ENCODE measurements at places on chromosomes 5 and 9. TPM values are rescaled to one million over a fixed set of nuclear protein-coding genes. Genes with fewer than 3 reads are reported as not detected.

GRCh38 chr5:160935776-160936175 lies 83.8 kb upstream of the ATP10B start:
- no peaks in the 10 kb centered on the region for H3K36me3 ChIP-seq
- no peaks in the 10 kb centered on the region for H3K27me3 ChIP-seq
- H3K4me3 ChIP-seq: no peak overlapping the region
- H3K4me1 ChIP-seq: no peaks in the 10 kb centered on the region
- H3K27ac ChIP-seq: no peak overlapping the region

DNA sequence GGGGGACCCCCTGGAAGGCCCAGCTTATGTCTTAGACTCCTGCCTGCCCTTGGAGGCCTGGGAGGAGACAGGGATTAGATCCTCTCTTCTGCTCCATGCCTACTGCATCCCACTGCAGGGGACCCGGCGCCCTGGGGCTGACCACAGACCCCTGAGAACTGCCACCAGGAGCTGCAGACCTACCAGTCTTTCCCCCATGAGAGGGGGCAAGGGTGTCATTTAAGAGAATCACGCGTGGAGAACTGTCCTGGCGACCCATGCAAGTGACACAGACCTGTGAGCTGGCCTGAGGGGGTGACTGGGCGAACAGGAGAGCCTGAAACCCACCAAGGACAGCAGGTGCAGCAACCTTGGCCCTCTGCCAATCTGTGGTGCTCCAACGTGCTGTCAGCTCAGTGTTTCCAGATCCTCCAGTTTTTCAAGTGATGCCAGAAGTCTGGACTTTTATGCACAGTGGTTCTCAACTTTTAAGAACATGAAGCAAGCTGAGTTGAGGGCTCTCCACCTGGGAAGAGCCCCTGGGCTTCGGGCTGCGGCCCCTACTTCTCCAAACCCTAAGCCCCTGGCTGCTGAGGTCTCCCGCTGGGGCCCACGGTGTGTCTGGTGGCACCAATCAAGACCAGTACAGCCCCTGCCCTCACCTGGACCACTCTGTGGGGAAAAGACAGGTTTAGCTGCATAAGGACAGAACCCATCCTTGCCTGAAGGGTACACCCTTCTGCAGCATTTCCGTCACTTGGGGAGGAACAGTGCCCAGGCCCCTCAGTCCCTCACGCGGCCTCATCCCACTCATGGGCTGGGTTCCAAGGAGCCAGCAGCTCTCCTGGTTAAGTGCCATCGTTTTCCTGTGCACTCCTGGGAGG lies 18.2 kb downstream of the GFPT2 start:
- no peaks in the 10 kb centered on the region for H3K27me3 ChIP-seq
- peak; percentile 28 for DNase-seq
- peaks cover 54% of the 10 kb centered on the region for H3K36me3 ChIP-seq
- no peak overlapping the region for H3K4me3 ChIP-seq

- DNase-seq: no peak
- no peaks in the 10 kb centered on the region for H3K36me3 ChIP-seq
- H3K4me1 ChIP-seq: peaks cover 8% of the 10 kb centered on the region
- H3K4me3 ChIP-seq: no peak overlapping the region
Measured at GRCh38 chr5:10668697-10669096, 92.3 kb downstream of the DAP start.

DNA sequence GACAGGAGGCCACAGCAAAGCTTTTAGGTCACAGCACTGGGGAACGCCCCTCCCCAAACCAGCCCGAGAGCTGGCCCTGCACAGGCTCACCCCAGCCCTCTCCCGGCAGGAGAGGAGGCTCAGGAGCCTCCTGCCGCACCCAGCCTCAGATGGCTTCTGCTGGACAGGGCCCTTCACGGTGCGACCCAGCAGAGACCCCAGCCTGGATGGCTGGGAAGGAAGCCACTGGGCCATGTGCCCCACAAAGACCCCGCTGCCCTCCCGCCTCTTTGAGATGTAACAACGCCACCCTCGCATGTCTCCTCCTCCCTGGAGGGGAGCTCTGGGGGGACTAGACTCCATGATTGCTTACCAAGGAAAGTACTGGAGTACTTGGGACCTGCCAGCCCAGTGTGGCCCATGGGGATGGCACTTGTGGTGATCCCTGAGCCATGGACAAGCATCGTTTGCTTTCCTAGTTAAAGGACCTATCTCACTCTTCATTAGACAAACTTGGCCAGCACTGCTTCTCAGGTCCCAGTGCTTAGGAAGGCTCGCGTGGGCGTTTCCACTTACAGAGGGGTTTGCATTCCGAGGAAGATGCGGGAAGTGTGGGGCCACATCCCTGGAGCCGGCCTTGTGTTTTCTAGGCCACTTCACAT lies 9.0 kb downstream of the MYMK start:
- no peak overlapping the region for H3K4me3 ChIP-seq
- no peak for DNase-seq
- H3K27ac ChIP-seq: no peak overlapping the region
- no peaks in the 10 kb centered on the region for H3K36me3 ChIP-seq
- H3K4me1 ChIP-seq: no peaks in the 10 kb centered on the region

- H3K27ac ChIP-seq: no peak overlapping the region
- H3K36me3 ChIP-seq: no peaks in the 10 kb centered on the region
- H3K4me3 ChIP-seq: no peak overlapping the region
- DNase-seq: no peak
- H3K4me1 ChIP-seq: 0 out of 2 replicates have a peak, but pooled peaks cover 4% of the 10 kb centered on the region
Measured at GRCh38 chr5:94928891-94929290, 310.4 kb downstream of the SLF1 start.

GRCh38 chr9:100013573-100013972 lies 85.2 kb downstream of the ERP44 start:
- no peak overlapping the region for H3K4me3 ChIP-seq
- no peaks in the 10 kb centered on the region for H3K4me1 ChIP-seq
- no peak for DNase-seq
- H3K27me3 ChIP-seq: no peaks in the 10 kb centered on the region

DNA sequence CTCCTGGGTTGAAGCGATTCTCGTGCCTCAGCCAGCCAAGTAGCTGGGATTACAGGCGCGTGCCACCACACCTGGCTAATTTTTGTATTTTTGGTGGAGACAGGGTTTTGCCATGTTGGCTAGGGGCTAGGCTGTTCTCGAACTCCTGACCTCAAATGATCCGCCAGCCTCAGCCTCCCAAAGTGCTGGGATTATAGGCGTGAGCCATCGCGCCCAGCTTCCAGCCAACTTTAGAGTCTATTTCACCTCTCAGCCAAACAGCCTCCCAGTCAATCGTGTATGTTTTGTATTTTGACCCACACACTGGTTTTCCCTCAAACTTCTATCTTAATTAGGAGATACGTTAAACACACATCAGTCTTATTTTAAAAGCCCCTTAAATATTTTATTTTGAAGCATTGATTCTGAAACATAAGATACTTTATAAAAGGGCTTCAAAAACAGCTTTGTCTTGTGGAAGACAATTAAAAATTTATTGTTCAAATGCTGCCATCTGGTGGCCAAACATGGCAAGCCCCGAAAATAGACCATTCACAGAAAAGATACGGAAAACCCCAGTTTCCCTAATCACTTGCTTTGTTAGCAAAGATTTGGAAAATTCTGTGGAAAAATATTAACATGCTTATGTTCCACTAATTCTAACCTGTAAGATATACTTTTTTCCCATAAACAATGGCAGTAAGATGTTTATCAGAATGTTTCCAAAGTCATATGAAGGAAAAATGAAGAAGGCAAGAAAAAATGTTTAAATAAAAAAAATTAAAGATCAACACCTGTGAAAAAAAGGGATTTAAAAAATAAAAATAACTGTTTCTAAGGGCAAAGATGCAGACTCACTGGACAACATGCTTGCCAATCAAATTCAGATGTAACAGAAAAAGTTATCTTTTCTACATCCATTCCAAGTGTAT lies 33.1 kb downstream of the APTX start:
- H3K36me3 ChIP-seq: no peaks in the 10 kb centered on the region
- no peak overlapping the region for H3K27ac ChIP-seq
- no peak for DNase-seq

- no peak overlapping the region for H3K27ac ChIP-seq
- H3K4me3 ChIP-seq: no peak overlapping the region
- H3K4me1 ChIP-seq: peaks cover 9% of the 10 kb centered on the region
- no peak for DNase-seq
- H3K27me3 ChIP-seq: no peaks in the 10 kb centered on the region
Measured at GRCh38 chr9:137669261-137669672, 50.5 kb downstream of the EHMT1 start.

- H3K27me3 ChIP-seq: no peaks in the 10 kb centered on the region
- no peak for DNase-seq
- no peak overlapping the region for H3K4me3 ChIP-seq
- no peak overlapping the region for H3K27ac ChIP-seq
Measured at GRCh38 chr9:6779417-6780241, 21.9 kb downstream of the KDM4C start.

- H3K27ac ChIP-seq: peak overlapping the region; percentile 81
- no peaks in the 10 kb centered on the region for H3K27me3 ChIP-seq
- H3K4me1 ChIP-seq: peaks cover 27% of the 10 kb centered on the region
- peak; percentile 86 for DNase-seq
- no peak overlapping the region for H3K4me3 ChIP-seq
Measured at GRCh38 chr9:2809692-2810419, 34.0 kb downstream of the PUM3 start.

GRCh38 chr9:126915846-126916543 lies 1.4 kb downstream of the RALGPS1 start:
- no peak for DNase-seq
- H3K27me3 ChIP-seq: no peaks in the 10 kb centered on the region
- H3K4me3 ChIP-seq: no peak overlapping the region
- H3K4me1 ChIP-seq: peaks cover 3% of the 10 kb centered on the region
- no peaks in the 10 kb centered on the region for H3K36me3 ChIP-seq

DNA sequence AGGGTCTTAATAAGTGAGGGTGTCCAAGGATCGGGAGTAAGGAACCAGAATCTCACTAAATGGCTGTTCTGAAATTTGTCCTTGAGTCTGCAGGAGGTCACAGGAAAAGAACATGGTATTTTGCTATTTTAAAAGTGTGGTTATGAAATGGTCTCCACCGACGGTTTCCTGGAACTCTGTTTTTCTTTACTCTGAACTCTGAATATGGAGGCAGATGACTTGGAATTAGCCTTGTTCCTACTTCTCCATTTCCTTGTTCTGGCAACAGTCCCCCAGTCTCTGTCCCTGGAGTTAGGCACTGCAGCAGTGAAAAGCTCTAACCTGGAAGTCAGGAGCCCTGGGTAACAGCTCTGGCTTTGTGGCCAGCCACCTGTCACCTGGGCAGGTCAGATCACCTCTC lies 46.6 kb upstream of the C5orf58 start:
- DNase-seq: no peak
- no peaks in the 10 kb centered on the region for H3K36me3 ChIP-seq
- H3K27me3 ChIP-seq: peaks cover 30% of the 10 kb centered on the region
- no peaks in the 10 kb centered on the region for H3K4me1 ChIP-seq
- no peak overlapping the region for H3K27ac ChIP-seq

- H3K36me3 ChIP-seq: no peaks in the 10 kb centered on the region
- no peak overlapping the region for H3K27ac ChIP-seq
- H3K27me3 ChIP-seq: 0 out of 2 replicates have a peak, but pooled peaks cover 7% of the 10 kb centered on the region
- no peak for DNase-seq
- no peak overlapping the region for H3K4me3 ChIP-seq
- no peaks in the 10 kb centered on the region for H3K4me1 ChIP-seq
Measured at GRCh38 chr5:6900247-6901227, 187.3 kb downstream of the TENT4A start.

GRCh38 chr5:157446412-157446935 lies 13.5 kb upstream of the NIPAL4 start:
- H3K36me3 ChIP-seq: no peaks in the 10 kb centered on the region
- no peaks in the 10 kb centered on the region for H3K4me1 ChIP-seq
- H3K27ac ChIP-seq: no peak overlapping the region

TNC gene
- total RNA-seq: 37.6 TPM

GDNF gene
- 5.8 TPM for total RNA-seq

MTAP gene
- total RNA-seq: 20.3 TPM

LMNB1 gene
- total RNA-seq: 268 TPM

PCDHB13 gene
- total RNA-seq: 1.3 TPM

SLC4A9 gene
- total RNA-seq: not detected
